ENCODE measurements at places on chromosomes 7 and 10.

DNA sequence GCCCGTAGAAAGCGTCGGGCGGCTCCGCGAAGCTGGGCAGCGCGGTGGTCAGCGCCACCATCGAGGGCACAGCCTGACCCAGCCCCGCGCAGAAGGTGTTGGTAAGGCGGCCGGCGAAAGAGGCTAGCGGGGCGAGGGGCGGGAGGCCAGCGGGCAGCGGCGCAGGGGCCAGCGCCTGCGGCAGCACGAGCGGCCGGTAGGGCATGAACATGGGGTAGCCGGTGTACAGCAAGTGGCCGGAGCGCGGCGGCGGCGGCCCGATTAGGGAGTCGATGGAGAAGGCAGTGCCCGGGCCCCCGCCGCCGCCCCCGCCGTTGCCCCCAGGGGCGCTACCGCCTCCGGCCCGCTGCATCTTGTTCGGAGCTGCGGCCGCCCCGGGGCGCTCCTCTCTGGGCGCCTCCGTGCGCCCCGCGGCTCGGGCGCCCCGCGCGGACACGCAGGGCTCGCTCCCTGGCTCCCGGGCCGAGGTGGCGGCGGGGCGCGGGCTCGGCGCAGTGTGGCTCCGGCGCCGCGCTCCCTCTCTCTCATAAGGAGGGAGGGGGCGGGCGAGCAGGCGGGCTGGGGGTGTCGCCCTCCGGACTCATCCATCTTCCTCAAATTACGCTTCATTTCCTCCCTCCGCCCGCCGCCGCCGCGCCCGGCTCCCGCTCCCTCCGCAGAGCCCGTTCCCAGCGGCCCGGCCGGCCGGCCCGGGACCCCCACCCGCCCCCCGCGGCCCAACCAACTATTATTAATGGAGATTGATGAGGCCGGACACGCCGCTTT lies at the start of gene GBX1:
Gene GBX1 (minus strand): TSS at position 498 of the 765 bp plus-strand sequence. CDS start 146 bp downstream, at position 352.
- DNase-seq, result peak; percentile 78

DNA sequence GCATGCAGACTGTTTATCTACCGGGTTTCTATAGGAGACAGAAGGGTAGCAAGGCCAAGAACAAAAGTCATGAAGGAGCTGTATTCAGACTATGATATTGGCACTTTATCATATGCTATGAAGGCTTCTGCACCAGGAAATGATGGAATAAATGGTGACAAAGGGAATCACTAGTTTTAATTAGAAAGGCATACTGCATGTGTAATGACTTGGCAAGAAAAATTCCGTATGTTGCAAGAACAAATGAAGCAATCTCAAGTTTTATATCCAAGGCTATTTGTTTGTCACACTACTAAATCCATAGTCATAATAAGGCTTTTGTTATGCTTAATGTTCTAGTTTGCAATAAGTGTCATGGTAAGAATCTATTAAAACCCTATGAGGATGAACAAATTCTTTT lies 230.9 kb downstream of the ZEB1 start:
- peak; percentile 78 for DNase-seq

DNA sequence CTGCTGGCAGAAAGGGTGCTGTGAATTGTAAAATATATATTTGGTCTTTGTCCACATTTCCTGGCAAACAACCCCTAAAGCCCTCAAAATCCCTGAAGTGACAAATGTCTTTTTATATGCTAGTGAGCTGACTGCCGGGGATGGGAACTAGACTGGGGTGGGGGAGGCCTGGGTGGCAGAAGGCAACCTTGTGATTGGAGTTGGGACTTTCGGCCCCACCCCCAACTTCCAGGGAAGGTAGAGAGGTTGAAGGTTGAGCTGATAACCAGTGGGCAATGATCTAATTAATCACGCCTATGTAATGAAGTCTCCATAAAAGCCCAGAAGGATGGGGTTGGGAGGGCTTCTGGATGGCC lies 2.7 kb downstream of the EPHA1 start:
- DNase-seq, result no peak

GRCh38 chr7:142125256-142125955 lies 13.9 kb downstream of the MGAM2 start:
- no peak for DNase-seq

GRCh38 chr7:95553939-95554338 lies 42.4 kb downstream of the PDK4 start:
- no peak for DNase-seq

- DNase-seq, result no peak
Measured at GRCh38 chr7:126079581-126079980, 1150.0 kb upstream of the POT1 start.

DNA sequence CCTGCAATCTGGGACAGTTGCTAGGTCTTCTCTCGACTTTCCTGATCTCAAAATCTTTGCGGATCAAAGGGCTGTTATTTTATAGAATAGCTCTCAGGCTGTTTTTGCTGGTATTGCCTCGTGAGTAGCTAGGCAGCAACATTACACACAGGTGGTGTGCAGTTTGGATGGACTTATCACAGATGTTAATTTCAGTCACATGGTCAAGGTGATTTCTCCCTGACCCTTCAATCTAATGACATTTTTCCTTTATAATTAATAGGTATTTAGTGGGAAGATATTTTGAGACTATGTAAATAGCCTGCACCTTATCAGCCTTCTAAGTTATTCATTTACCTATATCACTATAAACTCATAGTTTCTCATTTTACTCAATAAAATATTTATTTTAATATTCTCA lies 309.6 kb upstream of the PRKCQ start:
- no peak for DNase-seq

GRCh38 chr10:94085766-94086437 lies 92.2 kb downstream of the PLCE1 start:
- no peak for DNase-seq

GRCh38 chr7:43823941-43824340 lies 45.4 kb downstream of the MRPS24 start:
- no peak for DNase-seq

GRCh38 chr7:142957723-142958122 lies 4.4 kb downstream of the KEL start:
- DNase-seq, result no peak

- DNase-seq, result no peak
Measured at GRCh38 chr7:13875496-13876074, 113.9 kb downstream of the ETV1 start.

GRCh38 chr10:93475871-93476270 lies 6.3 kb downstream of the MYOF start:
- DNase-seq, result no peak

DNA sequence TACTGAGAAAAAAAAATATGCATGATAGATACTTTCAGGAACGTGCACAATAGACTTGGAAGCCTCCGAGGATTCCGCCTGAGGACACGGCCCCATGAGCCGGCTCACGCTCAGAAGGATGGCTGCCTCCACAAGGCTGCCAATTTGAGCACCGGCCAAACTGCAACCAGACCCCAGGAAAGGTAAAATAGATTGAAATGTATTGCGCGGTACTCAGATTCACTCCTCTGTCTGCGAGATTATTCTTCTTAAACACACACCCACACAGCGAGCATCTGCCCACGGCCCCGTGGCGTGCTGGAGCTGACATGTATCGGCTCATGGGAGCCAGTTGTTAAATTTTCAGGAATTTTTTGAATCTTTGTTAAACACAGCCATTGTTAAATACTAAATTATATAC lies 653.2 kb upstream of the MKI67 start:
- DNase-seq, result no peak

- no peak for DNase-seq
Measured at GRCh38 chr10:13718820-13719219, 132.1 kb downstream of the PRPF18 start.

DNA sequence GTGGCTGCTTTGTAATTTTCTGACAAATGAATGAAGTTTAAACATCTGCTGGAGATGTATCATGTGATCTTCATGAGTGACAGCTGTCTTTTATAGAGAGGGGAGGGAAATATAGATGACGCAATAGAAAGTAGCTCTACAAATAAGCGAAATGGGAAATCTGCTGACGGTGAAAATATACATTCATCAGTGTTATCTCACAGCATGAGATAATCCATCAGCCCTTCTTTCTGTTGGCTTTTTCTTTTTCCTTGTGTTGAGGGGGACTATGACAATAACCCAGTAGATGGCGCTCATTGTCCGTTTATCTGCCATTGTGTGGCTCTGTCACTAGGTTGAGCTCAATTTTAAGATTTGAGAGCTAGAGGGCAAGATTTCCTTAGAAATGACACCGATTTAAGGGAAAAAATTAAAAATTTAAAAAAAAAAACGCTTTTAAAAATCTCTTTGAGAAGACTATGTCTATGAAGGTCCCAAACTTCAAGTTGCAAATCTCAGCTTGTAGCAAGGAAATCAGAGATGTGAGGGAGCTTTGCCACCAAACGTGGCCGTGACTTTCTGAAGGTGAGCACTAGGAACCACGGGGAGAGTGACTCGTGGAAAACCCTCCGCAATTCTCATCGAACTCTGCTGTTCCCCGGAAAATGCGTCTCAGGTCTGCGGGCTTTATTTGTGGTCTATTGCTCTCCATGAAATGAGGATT lies 114.6 kb upstream of the SFMBT2 start:
- peak; percentile 84 for DNase-seq

DNA sequence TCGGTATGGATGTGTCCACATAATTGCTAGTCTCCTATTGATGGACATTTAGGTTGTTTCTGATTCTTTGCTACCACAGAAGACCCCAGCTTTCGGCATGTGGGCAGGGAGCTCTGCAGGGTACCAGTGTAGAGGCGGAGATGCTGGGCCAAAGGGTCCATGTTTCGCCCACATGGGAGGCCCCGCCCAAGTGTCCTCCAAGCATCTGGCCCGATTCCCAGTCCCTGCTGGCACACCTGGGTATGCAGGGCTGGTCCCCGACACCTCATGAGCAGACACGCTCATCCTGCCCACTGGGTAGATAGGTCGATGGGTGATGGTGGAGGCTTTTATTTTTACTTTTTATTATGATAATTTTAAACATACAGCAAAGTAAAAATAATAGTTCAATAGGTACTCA lies 19.4 kb upstream of the TBRG4 start:
- no peak for DNase-seq

- no peak for DNase-seq
Measured at GRCh38 chr7:116783666-116784318, 78.6 kb upstream of the CAPZA2 start.

- peak; percentile 12 for DNase-seq
Measured at GRCh38 chr7:138666385-138666784, 34.8 kb downstream of the SVOPL start.

- DNase-seq, result peak; percentile 76
Measured at GRCh38 chr10:22988581-22989360, 60.9 kb downstream of the ARMC3 start.

GRCh38 chr7:70679661-70680060 lies 452.3 kb upstream of the GALNT17 start:
- DNase-seq, result no peak

DNA sequence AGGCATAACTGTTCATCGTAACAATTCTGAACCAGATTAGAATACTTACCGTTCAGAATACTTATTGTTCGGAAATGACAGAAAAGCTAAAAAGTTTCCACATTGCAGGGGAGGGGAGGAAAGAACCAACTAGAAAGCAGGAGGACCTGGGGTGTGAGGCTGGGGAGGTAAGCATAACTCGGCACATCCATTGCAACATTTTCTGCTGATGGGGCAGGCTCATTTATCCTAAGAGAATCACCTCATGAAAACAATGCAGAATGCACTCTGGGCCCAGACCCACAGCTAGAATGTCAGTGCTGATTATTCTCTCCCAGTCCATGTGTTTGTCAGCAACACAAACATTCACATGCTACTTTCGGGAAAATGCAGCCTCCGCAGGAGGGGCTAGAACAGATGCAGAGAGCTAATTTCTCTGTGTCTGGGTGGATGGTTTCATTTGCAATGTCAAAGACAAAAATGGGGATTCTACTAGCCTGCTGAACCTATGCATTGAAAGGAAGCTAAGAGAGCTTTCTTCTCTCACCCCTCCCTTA lies 9.6 kb downstream of the DNMBP start:
- no peak for DNase-seq

GRCh38 chr7:77382532-77382931 lies 33.6 kb downstream of the GSAP start:
- no peak for DNase-seq

GRCh38 chr7:30040938-30041337 lies 12.7 kb downstream of the PLEKHA8 start:
- no peak for DNase-seq

DNA sequence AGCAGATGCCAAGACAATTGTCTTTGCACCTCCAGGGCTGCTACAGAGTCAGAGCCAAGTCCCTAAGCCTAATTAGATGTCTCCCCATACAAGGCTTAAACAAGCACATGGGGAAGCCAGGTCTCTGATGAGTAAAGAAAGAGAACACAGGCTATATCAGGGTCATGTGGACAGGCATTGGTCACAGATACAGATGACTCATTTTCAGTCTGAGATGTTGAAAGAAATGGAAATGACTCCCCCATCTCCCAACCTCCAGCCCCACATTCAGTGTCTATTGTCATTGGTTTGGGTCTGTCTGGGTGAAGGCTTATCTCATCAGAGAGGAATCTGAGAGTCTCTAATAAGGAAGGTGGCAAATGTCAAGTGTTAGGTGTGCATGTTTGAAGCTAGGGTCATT lies 290.1 kb upstream of the KIAA1217 start:
- no peak for DNase-seq

DNA sequence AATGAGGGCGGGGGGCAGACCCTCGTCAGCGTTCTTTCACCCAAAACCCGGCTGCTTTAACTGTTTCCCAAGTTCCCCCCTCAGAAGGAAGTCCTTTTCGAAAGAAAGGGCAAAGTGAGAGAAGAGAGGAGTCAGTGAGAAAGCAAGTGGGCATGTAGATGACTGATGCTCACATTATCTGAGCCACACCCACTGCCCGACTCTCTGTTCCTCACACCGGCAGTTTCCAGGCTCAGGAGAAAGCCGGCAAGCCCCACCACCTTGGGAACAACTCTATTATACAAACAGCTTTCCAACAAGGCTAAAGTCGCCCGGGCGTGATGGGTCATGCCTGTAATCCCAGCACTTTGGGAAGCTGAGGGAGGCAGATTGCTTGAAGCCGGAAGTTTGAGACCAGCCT lies 23.1 kb downstream of the RCC1L start:
- DNase-seq, result no peak

GRCh38 chr7:27164367-27165088 lies 809 bp downstream of the HOXA9 start:
- no peak for DNase-seq

- DNase-seq, result no peak
Measured at GRCh38 chr7:72223351-72223750, 188.8 kb downstream of the CALN1 start.

- DNase-seq, result no peak
Measured at GRCh38 chr10:26781797-26782196, 79.0 kb downstream of the ABI1 start.

- no peak for DNase-seq
Measured at GRCh38 chr7:47356261-47356660, 225.7 kb downstream of the TNS3 start.

GRCh38 chr10:79023240-79024162 lies 45.3 kb upstream of the ZMIZ1 start:
- DNase-seq, result peak; percentile 74

DNA sequence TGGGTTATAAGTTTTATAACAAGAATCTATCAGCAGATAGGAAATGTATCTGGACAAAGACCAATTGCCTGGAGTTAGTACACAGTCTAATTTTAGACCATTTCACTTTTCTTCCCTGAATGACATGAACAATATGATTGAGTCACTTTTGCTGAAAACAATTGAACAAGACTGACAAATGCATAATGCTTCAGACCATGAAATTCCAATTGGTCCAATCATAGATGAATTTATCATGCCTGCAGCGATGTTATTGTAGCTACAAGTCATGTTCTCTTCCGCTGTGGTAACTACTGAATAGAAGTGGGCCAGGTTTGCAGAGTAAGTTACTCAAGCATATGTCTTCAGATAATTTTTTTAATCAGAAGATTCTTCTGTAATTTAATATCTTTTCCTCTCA lies 73.4 kb downstream of the VSTM2A start:
- no peak for DNase-seq

Measured in cardiac muscle cell (in vitro differentiated cells and primary cell).